NCI-H1930 (cell line): ENCODE measurements at places on chromosomes 7 and 10.
A peak's percentile ranks its signal among the peaks of the same experiment; 100 is the strongest.

- no peak for DNase-seq
Measured at GRCh38 chr10:131641231-131641630, 259.6 kb upstream of the PPP2R2D start.

DNA sequence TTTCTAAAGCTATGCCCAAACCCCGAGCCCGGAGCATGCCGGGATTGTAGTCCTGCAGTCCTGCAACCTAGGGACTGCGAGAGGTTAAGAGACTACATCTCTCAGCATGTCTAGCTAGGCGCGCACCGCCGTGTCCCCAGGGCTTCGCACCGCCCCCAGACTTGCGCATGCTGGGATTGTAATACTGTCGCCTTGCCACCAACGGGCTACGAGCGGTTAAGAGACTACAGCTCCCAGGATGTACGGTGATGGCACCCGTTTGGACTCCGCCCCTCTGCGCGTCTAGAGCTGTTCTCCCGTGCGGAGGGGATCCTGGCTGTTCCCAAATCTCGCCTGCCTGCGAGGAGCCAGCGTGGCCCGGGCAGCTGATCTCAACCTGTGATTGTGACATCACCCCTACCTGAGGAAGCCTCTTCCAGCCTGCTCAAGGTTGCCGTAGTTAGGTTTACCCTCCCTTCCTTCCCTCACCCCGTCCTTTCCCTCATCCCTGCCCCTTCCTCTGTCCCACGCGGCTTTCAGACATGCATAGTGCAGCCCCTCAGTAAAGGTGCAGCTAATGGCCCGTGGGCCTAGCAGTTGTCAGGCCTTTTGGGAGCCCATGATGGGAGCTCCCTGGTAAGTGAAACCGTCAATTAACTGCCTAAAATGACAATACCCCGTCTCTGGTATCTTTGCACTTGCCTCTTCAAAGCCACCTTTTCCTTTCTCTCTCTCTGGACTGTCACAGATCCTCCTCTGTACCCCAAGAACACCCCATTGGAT, 6.3 kb upstream of the ZNF736 start:
- DNase-seq: peak; percentile 87

GRCh38 chr7:22499044-22499443, 944 bp downstream of the STEAP1B start:
- no peak for DNase-seq

GRCh38 chr7:36755484-36755883, 31.2 kb upstream of the AOAH start:
- no peak for DNase-seq

GRCh38 chr10:102453502-102453901, 2.2 kb upstream of the C10orf95 start:
- DNase-seq: no peak

DNA sequence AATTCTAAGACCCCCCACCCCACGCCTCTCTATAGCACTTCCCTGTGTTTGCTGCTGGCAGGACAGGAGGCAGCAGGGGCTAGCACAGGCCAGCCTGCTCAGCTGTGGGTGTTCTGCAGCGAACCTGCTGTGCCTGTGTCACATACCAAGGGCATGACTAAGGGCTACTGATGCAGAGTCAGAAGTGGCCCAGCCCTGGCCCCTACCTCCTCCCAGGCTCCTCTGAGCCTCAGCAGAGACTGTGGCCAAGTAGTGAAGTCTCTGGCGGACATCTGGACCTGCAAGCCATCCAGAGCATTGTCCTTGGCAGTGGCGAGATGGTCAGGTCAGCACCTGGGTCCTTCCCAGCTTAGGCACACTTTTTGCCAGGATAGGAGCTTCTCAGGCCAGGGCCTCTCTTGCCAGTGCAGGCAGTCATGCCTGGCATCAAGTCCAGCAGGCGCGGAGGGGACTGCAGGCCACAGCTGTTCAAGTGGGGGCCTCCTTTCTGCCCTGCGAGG, 116.3 kb upstream of the RET start:
- no peak for DNase-seq
